ENCODE measurements at places on chromosomes 13 and 19.

DNA sequence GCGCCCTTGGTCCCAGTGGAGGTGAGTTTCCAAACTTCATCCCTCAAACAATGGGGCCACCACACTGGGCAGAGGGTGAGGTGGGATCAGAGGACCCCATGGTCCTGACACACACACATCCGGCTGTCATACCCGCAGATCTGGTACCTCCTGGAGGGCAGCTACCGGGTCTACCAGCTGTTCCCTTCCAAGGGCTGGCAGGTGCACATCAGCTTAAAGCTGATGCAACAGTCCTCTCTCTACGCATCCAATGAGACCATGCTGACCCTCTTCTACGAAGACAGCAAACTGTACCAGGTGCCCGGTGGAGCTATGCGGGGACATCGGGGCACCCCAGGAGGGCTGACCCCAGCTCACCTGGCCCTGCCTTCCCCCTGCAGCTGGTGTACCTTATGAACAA lies 14.0 kb upstream of the PSMD8 start:
- no peak for DNase-seq

DNA sequence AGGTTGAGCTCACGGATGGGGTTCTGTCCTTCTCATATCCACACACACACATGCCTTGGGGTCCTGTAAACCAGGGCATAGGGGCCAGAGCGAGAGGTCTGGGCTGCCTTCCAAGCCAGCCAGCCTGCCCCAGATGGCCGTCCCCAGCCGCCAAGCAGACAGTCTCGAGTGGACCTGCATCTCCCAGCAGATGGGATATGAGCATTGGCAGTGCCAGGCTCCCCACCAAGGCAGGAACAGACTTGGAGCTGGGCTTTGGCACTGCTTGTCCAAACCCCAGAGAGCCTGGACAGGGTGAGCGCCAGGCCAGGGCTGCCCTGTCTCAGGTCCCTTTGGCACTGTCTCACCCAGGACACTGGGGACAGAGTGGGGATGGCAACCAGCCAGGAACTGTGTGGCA lies 130.4 kb downstream of the DPF1 start:
- no peak for DNase-seq

GRCh38 chr13:40236566-40237168 lies 429.8 kb downstream of the FOXO1 start:
- DNase-seq: no peak

- no peak for DNase-seq
These were observed 151.7 kb downstream of the DCLK1 start for GRCh38 chr13:35979361-35979951.

GRCh38 chr19:31185261-31185660 lies 164.0 kb downstream of the TSHZ3 start:
- no peak for DNase-seq

DNA sequence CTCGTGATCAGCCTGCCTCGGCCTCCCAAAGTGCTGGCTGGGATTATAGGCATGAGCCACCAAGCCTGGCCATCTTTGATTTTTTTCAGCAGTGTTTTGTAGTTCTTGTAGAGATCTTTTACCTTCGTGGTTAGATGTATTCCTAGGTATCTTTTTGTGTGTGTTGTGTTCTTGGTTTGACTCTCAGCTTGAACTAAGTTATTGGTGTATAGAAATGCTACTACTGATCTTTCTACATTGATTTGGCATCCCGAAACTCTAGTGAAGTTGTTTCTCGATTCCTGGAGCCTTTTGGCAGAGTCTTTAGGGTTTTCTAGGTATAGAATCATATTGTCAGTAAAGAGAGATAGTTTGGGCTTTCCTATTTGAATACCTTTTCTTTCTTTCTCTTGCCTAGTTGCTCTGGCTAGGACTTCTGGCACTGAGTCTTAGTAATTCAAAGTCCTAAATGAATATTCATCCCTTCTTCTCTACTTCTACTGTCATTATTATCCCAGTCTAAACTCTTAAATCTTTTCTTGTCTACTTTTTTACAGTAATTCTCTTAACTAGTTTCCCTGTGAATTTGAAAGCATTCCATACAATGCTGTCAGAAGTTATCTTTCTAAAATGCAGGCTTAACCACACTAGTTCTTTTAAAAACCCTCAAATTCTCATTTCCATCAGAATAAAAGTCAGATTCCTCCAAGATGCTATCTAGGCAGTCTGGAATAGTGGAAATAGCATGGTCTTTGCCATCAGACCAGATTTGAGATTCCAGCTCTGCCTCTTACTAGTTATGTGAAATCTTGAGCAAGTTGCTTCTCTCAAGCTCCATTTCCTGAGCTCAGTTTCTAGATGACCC lies 7.0 kb downstream of the GPR18 start:
- DNase-seq: no peak

- no peak for DNase-seq
These were observed 1567.3 kb downstream of the SLITRK5 start for GRCh38 chr13:89238496-89238895.

DNA sequence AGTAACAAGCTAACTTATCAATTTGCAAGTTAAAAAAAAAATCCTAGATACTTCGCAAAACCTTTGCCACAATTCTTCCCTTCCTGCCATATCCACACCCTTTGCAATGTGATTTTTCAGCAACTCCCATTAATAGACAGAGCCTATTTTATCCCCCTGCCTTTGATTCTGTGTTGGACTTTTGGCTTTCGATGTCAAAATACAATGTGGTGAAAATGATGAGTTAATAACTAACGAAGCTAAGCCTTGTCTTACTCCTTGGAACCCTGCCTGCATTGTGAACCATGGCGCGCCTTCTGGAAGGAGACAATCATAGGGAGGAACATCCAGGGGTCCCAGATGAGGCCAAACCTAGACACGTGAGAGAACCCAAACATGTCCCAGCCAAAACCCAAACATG lies 6.4 kb downstream of the CYP4F2 start:
- DNase-seq: no peak

GRCh38 chr19:29672933-29673336 lies 7.7 kb downstream of the PLEKHF1 start:
- DNase-seq: peak; percentile 73

DNA sequence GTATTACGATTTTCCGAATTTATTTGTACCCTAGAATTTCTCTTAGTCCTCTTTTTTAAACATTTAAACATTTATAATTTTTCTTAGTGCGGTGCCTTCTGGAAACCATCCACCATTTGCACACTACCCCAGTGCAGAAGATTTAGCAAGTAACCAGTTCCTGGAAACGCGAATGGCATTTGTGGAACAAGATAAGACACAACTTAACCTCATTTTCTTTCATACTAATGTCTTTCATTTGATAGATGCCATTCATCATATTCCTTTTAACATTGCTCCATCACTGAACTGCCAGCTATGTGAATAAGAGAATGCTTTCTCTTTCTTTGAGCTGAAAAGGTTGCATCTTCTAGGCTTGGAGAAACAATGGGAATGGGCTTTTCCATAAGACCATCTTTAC lies 6.8 kb downstream of the FRY start:
- no peak for DNase-seq

DNA sequence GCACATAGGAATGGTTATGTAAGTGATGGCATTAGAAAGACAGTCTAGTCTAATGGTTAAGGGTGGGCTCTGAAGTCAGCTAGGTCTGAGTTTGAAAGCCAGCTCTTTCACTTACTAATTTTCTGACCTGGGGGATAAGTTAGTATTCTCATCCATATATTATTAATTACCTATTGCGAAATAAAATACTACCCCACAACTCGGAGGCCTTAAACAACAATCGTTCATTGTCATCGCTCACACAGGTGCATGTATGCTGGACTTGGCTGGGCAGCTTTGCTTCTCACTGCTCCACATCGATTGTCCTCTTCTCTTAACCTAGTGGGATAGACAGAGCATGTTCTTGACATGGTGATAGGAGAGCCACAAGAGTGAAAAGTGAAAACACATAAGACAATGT lies 54.7 kb downstream of the TNFSF11 start:
- DNase-seq: no peak

DNA sequence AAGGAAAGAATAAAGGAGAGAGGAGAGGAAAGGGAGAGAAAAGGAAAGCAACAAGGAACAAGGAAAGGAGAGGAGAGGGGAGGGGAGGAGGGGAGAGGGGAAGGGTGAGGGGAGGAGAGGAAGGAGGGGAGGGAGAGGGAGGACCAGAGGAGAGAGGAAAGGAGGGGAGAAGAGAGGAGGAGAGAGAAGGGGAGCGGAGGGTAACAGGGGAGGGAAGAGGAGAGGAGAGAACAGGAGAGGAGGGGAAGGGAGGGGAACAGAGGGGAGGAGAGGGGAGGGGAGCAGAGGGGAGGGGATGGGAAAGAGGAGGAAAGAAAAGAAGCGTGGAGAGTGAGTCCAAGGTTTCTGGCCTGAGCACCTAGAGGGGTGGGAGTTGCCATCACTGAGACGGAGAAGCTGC lies 26.7 kb downstream of the FAAP24 start:
- DNase-seq: no peak

- no peak for DNase-seq
These were observed 4.7 kb upstream of the CEACAM5 start for GRCh38 chr19:41703602-41704293.

- no peak for DNase-seq
These were observed 1.3 kb downstream of the FARP1 start for GRCh38 chr13:98144027-98144741.

GRCh38 chr13:38417727-38418126 lies 68.1 kb downstream of the UFM1 start:
- DNase-seq: no peak

- no peak for DNase-seq
These were observed 10.2 kb downstream of the C2CD4C start for GRCh38 chr19:398719-399118.

DNA sequence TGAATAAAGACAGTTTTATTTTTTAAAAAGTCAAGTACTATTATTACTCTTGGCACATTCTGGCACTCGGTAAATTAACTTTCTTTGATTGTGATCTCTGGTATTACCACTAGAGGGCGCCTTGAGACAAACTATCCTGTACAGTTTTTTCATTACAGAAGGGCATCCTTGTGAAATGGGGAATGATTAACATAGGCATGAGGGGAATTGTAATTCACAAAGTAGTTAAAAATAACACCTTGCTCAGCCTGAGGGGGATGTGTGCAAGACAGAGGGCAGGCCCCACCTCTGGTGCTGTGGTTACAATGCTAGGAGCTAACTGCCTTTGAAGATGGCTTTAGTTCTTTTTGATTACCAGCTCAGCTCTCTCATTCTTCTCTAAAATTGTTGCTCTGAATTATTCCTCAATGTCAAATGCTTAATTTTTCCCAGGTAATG lies 24.2 kb upstream of the C1QTNF9B start:
- no peak for DNase-seq

GRCh38 chr19:29807178-29807577 lies 4.6 kb upstream of the CCNE1 start:
- no peak for DNase-seq

DNA sequence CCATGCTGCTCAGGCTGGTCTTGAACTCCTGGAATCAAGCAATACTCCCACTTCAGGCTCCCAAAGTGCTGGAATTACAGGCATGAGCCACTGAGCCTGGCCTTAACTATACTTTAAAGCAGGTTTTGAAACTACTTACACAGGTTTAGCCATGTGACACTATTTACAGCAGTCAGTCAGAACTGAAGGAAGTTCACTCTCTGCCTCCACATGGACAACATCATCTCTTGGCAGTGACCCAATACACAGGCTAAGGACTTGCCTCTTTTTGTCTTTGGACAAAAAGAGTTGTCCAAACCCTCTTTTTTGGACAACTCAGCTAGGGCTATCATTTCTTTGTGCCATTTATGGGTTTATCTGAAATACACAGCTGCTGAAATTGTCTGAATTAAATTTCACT lies 89.0 kb upstream of the CLDN10 start:
- DNase-seq: no peak

- DNase-seq: peak; percentile 86
These were observed 49.9 kb downstream of the AP1M1 start for GRCh38 chr19:16247353-16248182.

GRCh38 chr19:46944123-46944748 lies 75.4 kb upstream of the NPAS1 start:
- no peak for DNase-seq

DNA sequence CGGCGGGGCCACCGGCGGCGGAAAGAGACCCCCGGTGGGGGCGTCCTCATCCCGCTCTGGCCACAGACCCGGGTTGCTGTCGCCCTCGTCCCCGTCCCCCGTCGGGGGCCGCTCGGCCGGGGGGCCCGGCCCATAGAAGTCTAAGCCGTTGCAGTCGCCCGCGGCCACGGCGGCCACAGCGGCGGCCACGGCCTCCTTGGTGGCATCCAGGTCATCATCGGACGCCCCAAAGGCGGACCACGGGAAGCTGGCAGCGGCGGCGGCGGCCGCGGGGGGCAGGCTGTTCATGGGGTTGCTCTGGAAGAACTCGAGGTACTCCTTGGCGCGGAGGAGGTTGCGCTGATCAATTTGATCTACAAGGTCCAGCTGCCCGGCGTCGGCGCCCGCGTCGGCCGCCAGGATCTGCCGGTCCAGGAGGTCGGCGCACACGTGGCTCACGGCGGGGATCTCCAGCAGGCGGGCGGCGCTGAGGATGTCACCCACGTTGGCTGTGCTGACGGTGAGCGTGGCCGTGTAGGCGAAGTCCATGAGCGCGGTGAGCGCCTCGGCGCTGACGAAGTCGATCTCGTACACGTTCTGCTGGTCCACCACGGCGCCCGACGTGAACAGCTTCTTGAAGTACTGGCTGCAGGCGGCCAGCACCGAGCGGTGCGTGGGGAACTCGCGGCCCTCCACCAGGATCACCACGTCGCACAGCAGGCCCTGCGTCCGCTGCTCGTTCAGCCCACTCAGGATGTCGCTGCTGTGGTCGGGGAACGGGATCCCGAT lies 12.1 kb downstream of the ZBTB7A start:
- no peak for DNase-seq

- DNase-seq: no peak
These were observed 24.3 kb downstream of the COLGALT1 start for GRCh38 chr19:17579661-17580244.

- DNase-seq: no peak
These were observed 9.0 kb upstream of the HNRNPUL1 start for GRCh38 chr19:41255171-41255570.

DNA sequence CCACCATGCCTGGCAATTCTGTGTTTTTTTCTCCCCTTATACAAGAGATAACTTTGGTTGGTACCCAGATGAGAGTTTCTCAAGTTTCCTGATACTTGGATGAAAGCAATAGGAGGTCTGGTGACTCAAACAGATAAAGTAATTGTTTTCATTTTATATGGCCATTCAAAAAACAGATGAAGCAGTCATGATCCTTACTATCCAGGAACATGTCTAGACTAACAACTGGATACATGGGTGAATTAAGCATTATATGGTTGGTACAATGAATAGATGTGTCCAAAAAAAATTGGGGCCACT lies 8.5 kb downstream of the ZNF430 start:
- DNase-seq: no peak

DNA sequence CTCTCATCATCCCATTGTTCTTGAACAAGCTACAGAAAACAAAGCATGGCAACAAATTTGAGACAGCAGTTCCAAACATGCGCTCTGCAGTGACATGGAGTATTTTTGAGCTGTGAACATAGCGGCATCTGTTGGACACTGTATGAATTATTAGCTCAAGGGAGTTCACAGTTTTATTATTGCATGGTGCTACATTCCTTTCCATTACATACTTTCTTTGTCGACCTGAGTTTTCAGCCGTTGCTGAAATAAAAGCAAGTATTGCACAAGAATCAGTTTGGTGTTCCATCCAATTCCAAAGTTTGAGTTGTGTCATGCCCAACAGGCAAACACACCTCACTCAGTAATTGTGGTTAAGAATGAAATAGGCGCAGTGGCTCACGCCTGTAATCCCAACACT lies 30.1 kb upstream of the METTL21C start:
- no peak for DNase-seq
